Breast epithelium (tissue), 4 donors: ENCODE measurements at places on chromosomes 12 and 14. TPM values are rescaled to one million over a fixed set of nuclear protein-coding genes. Genes with fewer than 3 reads are reported as not detected.
A peak's percentile ranks its signal among the peaks of the same experiment; 100 is the strongest.

Gene KRT73
- not detected for total RNA-seq

Gene PLD4
- total RNA-seq: not detected

Gene TMCC3
- total RNA-seq: 8.9 TPM

Gene JPH4
- 0.73 TPM for total RNA-seq

Gene GYS2
- 11.4 TPM for total RNA-seq

Gene PPM1H
- total RNA-seq: 13.5 TPM

Gene OR4E2
- not detected for total RNA-seq

Gene CD27
- total RNA-seq: 2.6 TPM

Gene IRF9
- 76.0 TPM for total RNA-seq

Gene GNB3
- total RNA-seq: 3.3 TPM

GRCh38 chr12:15497671-15498292, 175.5 kb downstream of the PTPRO start:
- DNase-seq: no peak
- H3K4me1 ChIP-seq: no peaks in the 10 kb centered on the region
- no peaks in the 10 kb centered on the region for H3K27me3 ChIP-seq
- no peaks in the 10 kb centered on the region for H3K36me3 ChIP-seq
- H3K27ac ChIP-seq: no peak overlapping the region

GRCh38 chr12:130226126-130226525, 63.9 kb downstream of the FZD10 start:
- no peak for DNase-seq
- no peak overlapping the region for H3K27ac ChIP-seq
- H3K27me3 ChIP-seq: no peaks in the 10 kb centered on the region
- H3K4me3 ChIP-seq: no peak overlapping the region
- H3K4me1 ChIP-seq: no peaks in the 10 kb centered on the region

GRCh38 chr12:124650912-124651311, 83.5 kb upstream of the NCOR2 start:
- no peak overlapping the region for H3K27ac ChIP-seq
- peaks cover 6% of the 10 kb centered on the region for H3K4me1 ChIP-seq
- DNase-seq: no peak
- no peaks in the 10 kb centered on the region for H3K27me3 ChIP-seq
- H3K4me3 ChIP-seq: no peak overlapping the region
- H3K36me3 ChIP-seq: no peaks in the 10 kb centered on the region

DNA sequence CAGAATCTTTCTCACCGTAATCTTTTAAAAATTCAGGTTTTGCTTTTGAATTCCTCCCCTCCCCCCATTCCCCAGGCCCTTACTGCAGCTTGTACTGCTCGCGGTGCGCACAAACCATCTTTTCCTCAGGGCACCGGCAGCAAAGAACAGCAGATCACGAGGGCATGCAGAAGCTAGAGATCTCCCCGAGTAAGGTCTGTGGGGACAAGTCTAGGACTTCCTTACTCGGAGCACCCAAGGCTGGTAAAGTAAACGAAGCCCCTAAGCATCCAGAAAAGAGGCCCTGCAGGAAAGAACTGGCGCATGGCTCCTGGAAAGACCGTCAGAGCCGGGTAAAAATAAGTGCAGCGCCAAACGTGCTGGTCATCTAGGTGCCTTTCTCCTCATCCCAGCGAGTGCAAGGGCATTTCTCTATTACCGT, 727 bp downstream of the LDHB start:
- H3K27me3 ChIP-seq: no peaks in the 10 kb centered on the region
- H3K4me3 ChIP-seq: peak overlapping the region; percentile 86
- no peaks in the 10 kb centered on the region for H3K36me3 ChIP-seq
- no peaks in the 10 kb centered on the region for H3K4me1 ChIP-seq

- no peaks in the 10 kb centered on the region for H3K27me3 ChIP-seq
- no peak for DNase-seq
- H3K36me3 ChIP-seq: no peaks in the 10 kb centered on the region
- H3K27ac ChIP-seq: no peak overlapping the region
- no peaks in the 10 kb centered on the region for H3K4me1 ChIP-seq
These were observed 6.9 kb upstream of the TCL1B start for GRCh38 chr14:95679148-95679815.

GRCh38 chr14:73824127-73824526, 27.5 kb upstream of the PTGR2 start:
- DNase-seq: no peak
- H3K4me3 ChIP-seq: no peak overlapping the region
- H3K27ac ChIP-seq: no peak overlapping the region
- no peaks in the 10 kb centered on the region for H3K27me3 ChIP-seq

- no peak overlapping the region for H3K27ac ChIP-seq
- H3K27me3 ChIP-seq: no peaks in the 10 kb centered on the region
- no peak overlapping the region for H3K4me3 ChIP-seq
- H3K4me1 ChIP-seq: no peaks in the 10 kb centered on the region
- no peaks in the 10 kb centered on the region for H3K36me3 ChIP-seq
These were observed 124.6 kb downstream of the PRKD1 start for GRCh38 chr14:29803045-29803444.

DNA sequence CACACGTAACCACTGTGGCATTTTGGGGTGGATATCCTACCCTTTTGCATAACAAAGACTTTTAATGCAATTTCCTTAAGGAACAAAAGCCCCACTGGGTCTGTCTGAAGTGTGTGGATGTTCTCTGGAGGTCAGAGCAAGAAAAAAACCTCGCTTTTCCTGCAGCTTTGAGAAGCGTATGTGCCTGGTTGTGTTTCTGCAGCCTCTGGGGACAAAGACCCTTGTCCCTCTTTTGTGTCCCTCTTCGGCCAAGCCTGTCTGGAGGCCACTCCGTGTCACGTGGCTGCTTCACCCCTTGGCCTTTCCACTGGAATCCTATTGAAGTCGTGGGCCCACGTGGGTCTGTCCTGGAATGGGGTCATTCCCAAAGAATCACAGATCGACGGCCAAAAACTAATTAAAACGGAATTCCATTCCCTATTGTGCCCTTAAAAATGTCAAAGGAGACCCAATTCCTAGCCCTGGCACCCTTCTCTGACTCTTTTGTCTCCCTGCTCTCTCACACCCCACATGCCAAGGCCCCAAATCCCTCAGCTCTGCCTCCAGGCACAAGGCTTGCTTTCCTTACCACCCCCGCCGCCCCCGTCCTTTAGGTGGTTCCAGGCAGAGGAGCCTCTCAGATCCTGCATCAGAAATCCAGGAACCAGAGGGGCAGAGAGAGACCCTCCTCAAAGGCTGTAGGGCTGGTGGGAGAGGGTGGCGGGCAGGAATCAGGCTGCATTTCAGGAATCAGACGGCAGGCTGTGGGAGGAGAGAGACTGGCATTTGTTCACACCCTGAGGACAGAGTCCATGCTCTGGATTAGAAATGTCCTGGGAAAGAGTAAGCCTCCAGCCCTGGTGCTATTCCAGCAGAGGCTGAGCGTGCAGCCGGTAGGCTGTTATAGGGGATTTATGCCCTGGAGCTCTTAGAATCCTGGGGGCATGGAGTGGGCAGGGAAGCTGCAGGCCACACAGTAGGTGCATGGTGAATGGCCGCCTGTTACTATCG, 12.6 kb upstream of the CYP46A1 start:
- H3K27me3 ChIP-seq: no peaks in the 10 kb centered on the region
- H3K4me1 ChIP-seq: no peaks in the 10 kb centered on the region
- H3K36me3 ChIP-seq: no peaks in the 10 kb centered on the region
- peak overlapping the region; percentile 70 for H3K27ac ChIP-seq
- no peak for DNase-seq

GRCh38 chr12:53482626-53483168, 16.6 kb downstream of the MAP3K12 start:
- no peaks in the 10 kb centered on the region for H3K36me3 ChIP-seq
- DNase-seq: no peak
- H3K27ac ChIP-seq: peak overlapping the region; percentile 3
- H3K4me1 ChIP-seq: no peaks in the 10 kb centered on the region
- no peak overlapping the region for H3K4me3 ChIP-seq

DNA sequence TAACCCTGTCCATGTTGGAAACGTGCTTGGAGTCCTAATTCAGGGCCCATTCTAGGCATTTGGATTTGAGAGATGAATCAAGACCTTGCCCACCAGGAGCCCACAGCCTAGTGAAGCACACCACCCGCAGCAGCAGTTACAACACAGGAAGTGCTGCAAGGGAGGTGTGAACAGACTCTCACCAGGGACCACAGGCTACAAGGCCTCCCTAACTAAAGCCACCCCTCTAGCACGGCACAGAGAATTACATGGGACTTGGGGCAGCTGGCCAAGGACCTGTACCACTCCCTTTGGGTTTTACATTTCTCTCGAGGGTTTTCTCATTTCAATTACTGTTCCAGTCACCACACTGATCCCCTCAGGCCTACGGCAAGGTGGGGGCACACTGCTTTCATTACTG, 49.5 kb upstream of the FOXN3 start:
- H3K4me3 ChIP-seq: no peak overlapping the region
- H3K27me3 ChIP-seq: no peaks in the 10 kb centered on the region
- no peaks in the 10 kb centered on the region for H3K36me3 ChIP-seq
- H3K27ac ChIP-seq: no peak overlapping the region
- DNase-seq: no peak
- no peaks in the 10 kb centered on the region for H3K4me1 ChIP-seq

DNA sequence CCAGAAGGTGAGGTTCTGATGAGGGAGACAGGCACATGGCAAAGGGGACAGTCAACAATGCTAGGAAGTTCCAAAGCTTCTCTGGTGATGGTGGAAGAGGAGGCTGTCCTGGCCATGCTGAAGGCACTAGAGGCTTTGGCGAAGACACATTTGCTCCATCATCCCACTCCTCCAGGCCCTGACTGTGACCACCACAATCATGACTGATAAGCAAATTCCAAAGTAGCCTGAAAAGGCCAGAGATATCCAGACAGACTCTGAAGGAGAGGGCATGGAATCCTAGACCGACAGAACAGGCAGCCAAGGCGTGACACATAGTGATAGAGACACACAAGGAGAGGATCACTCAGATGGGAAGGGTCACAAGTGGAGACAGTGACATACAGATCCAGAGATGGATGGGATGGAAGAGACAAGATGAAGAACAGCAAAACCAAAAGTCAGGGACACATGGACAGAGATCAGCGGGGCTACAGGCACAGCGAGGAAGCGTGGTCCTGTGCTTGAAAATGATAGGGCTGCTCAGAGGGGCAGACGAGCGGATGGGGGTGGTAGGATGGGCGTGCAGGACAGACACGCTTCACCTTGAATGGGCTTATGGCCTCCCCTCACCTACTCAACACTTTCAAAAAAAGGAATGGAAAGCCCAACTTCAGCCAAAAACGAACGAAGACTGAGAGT, 1.3 kb downstream of the ZFHX2 start:
- no peak for DNase-seq
- no peaks in the 10 kb centered on the region for H3K36me3 ChIP-seq
- peak overlapping the region; percentile 47 for H3K4me3 ChIP-seq
- H3K4me1 ChIP-seq: no peaks in the 10 kb centered on the region
- no peaks in the 10 kb centered on the region for H3K27me3 ChIP-seq

DNA sequence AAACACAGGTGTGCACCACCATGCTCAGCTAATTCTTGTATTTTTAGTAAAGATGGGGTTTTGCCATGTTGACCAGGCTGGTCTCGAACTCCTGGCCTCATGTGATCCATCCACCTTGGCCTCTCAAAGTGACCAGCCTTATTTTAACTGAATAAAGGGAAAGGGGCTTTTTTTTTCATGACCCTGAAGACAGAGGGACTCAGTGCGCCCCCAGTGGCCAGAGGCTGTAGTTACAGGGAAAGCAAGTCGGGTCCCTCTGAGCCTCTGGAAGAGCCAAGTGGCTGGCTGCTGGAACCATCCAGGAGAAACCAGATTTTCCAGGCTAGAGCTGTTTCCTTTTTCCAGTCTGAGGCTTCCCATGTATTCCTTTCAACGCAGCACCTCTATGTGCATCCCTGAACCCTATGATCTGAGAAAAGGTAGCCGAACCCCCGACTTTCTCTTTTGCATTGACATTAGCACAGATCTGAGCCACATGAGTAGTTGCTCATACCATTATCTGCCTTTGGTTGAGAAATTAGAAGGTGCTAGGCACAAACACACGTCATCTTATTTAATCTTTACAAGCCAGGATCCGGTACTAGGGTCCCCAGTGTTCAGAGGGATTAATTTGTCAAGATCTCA, 342.7 kb downstream of the CACNA1C start:
- H3K27me3 ChIP-seq: no peaks in the 10 kb centered on the region
- no peak for DNase-seq
- no peaks in the 10 kb centered on the region for H3K36me3 ChIP-seq
- peaks cover 11% of the 10 kb centered on the region for H3K4me1 ChIP-seq
- peak overlapping the region; percentile 80 for H3K27ac ChIP-seq
